ENCODE measurements at places on chromosomes 5 and 9.

DNA sequence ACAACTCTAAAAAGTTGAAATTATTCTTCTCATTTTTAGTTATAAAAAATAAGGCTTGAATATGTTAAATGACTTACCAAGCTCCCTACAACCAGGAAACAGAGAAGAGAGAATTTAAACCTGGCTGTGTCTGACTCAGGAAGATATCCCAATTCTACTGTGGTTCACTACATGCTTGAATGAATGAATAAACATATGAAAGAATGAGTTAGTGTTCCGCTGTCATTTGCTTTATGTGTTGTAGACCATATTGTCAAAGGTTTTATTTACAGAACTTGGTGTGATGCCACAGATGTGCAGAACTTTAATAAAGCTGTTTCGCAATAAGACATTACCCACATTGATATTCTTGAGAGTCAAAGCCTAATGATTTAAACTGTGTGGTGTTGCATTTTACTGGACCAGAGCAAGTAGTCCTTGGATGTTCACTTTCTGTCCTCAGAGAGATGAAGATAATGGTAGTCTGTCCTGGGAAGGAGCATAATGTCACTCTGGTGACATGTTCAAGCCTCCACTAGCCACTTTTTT lies 313.2 kb downstream of the TRIM32 start:
- DNase-seq: no peak

GRCh38 chr9:118751848-118752223 lies 617.4 kb downstream of the BRINP1 start:
- no peak for DNase-seq

DNA sequence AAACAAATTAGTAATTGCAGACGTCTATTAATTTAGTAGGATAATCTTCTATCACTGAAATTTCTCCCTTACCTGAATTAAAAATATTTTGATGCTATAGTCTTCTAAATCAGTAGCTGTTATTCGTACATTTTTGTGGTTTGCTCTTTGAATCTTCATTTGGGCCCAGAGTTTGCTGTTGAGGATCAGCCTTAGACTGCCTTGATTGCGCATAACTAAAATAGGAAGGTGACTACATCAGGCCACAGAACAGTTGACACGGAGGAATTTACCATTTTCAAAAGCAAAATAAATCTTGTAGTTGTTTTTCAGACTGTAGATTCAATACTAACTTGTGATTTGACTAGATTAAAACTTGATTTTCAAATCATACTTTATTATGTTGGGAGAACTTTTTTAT lies 11.8 kb upstream of the NADK2 start:
- DNase-seq: no peak

DNA sequence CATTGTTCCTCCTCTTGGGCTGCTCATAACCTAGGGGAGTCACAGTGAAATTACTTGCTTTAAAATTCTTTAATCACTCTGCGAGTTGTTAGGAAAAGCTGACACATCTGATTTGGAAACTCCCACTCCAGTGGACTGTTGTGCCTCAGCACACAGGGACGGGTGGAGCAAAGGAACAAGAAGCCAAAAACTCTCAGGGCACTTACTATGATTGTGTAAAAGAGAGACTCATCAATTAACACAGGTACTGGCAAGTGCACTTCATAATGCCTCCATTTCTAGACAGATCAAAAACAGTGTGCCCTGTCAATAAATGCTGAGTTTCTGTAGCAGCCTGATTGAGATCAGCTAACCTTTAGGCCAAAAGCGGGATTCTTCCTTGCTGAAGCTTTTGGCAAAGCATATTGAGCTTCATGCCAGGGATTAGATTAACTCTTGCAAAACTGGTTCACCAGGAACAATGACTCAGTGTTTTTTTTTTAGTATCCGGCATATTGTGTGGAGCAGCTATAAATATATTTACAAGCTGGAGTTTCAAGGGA lies 55.9 kb downstream of the TMC1 start:
- no peak for DNase-seq

GRCh38 chr9:105757496-105758251 lies 63.3 kb downstream of the TMEM38B start:
- DNase-seq: no peak

- DNase-seq: no peak
These were observed 79.4 kb downstream of the LPAR1 start for GRCh38 chr9:110958847-110959246.

DNA sequence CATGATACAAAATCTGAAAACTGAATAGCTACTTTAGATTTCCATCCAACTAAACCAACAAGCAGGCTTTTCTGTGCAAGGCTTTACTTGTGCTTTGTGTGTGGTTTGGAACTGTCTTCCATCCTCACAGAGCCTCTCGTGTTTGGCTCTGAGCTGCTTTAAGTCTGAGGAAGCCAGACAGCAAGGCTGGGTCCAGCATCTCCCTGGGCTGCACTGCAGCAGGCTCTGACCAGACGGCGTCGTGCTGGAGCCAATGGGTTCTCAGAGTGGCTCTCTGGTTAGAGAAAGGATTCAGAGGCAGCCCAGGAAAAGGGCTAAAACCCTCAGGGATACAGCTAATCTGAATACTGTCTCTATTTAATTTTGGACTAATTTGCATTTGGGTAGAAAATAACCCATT lies 207.9 kb upstream of the EFNA5 start:
- no peak for DNase-seq

GRCh38 chr5:38417658-38418017 lies 138.8 kb downstream of the LIFR start:
- no peak for DNase-seq

DNA sequence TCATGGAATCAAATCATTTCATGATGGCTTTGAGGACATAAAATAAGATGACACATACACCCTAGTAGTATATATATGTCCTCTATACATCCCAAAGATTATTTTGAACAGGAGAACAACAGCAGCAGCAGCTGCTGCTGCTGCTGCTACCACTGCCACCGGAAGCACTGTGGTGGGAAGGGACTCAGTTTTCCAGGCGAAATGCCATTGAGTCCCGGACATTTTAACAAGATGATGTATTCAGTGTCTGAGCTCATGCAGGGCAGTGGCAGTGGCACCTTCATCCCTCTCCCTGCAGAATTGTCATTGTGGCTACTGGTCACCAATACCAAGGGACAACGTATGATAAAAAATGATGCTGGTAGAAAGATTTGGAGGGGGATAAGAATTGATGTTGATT lies 151.3 kb downstream of the CHSY3 start:
- DNase-seq: no peak

GRCh38 chr9:20930836-20931235 lies 100.6 kb downstream of the HACD4 start:
- DNase-seq: no peak

GRCh38 chr5:132272311-132273210 lies 15.1 kb downstream of the PDLIM4 start:
- peak; percentile 61 for DNase-seq

DNA sequence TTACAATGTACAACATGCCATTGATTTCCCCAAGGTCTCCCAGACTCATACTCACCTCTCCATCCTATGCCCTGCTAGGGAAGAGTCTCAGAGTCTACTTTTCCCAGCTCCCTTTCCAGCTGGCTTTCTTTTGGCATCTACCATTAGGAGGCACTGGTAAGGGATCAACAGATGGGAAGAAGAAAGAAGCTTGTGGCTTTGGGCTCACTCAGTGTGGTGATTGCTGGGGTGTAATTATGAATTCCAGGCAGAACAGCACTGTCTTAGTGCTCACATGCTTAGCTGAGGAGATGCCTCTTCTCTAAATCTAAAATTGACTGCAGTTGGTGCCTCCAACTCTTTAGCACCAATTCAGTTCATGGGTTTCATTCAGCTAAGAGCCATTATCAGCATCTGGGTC lies 330.0 kb downstream of the PSAT1 start:
- no peak for DNase-seq

DNA sequence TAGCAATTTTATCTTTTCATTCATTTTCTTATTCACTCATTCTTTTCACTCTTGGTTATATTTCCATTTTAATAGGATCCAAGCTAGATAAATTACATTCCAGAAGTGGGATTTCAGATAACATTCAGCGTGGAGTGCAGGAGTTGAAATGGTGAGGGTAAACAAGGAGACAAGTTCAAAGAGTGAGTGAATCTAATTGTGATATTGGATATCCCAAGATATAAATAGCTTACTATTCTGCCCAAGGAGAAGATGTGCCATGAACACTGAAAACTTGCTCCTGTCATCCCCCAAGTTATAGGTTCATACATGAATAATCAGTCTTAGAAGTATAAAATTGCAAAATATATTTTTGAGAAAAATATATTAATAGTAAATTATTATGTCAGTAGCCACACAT lies 459.3 kb downstream of the CETN3 start:
- no peak for DNase-seq

GRCh38 chr9:106653213-106653612 lies 209.8 kb upstream of the ZNF462 start:
- DNase-seq: no peak

DNA sequence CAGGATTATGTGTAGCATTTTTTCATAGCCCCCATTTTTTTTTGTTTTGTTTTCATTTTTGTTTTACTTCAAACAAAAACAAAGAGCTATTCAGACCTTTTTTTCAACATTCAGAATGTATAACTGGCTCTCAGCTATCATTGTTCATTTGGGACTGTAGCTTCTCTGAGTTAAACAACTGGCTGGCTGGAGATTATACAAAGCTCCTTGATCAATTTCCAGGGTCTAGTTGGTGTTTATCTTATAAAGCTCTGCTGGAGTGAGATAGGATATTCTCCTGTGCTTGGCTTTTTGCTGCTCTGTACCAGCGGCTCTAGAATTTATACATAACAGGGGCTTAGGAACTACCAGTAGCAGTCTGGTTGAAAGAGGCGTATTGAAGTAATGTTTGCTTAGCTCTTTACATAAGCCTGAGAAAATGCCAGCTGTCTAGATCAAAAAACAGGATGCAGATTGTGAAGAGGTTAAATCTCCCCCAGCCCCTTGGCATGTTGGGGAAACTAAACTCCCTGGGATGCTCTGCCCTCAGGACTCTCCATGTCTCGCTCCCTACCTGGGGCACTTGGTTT lies 15.2 kb downstream of the GARNL3 start:
- DNase-seq: no peak
